ENCODE measurements at places on chromosomes 11 and 22. TPM values are rescaled to one million over a fixed set of nuclear protein-coding genes. Genes with fewer than 3 reads are reported as not detected.

HEPHL1 gene
- total RNA-seq = not detected

- no peak for DNase-seq
- H3K36me3 ChIP-seq = peaks cover 9% of the 10 kb centered on the region
- H3K4me1 ChIP-seq = peaks cover 34% of the 10 kb centered on the region
- H3K4me3 ChIP-seq = no peak overlapping the region
Measured at GRCh38 chr11:43922744-43923405, 19.6 kb upstream of the C11orf96 start.

DNA sequence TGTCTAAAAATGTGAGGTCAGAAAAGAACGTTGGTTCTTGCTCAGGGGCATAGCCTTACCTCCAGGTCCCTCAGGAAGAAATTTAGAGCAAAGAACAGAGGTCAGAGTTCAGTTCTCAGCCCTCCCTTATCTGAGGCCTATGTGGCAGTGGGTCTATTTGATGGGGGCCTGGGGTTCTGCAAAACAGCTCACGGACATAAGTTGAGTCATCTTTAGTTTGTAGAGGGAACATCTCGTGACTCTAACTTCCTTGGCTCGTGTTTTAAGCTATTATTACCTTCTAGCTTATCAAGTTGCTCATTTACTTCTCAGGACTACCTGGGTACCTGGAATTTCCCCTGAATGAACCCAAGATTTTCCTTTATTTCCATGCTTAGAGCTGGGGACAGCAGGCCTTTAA, 91.3 kb upstream of the AMOTL1 start:
- no peaks in the 10 kb centered on the region for H3K36me3 ChIP-seq
- DNase-seq = no peak
- H3K27ac ChIP-seq = no peak overlapping the region
- H3K4me3 ChIP-seq = no peak overlapping the region

- H3K4me3 ChIP-seq = no peak overlapping the region
- DNase-seq = no peak
- no peaks in the 10 kb centered on the region for H3K36me3 ChIP-seq
- H3K27ac ChIP-seq = no peak overlapping the region
- H3K27me3 ChIP-seq = no peaks in the 10 kb centered on the region
Measured at GRCh38 chr11:112615238-112615637, 346.0 kb upstream of the NCAM1 start.

- no peaks in the 10 kb centered on the region for H3K4me1 ChIP-seq
- no peak overlapping the region for H3K4me3 ChIP-seq
- H3K27me3 ChIP-seq = no peaks in the 10 kb centered on the region
- no peak overlapping the region for H3K27ac ChIP-seq
- no peak for DNase-seq
- H3K36me3 ChIP-seq = no peaks in the 10 kb centered on the region
Measured at GRCh38 chr11:78399136-78399535, 18.5 kb downstream of the GAB2 start.

- no peaks in the 10 kb centered on the region for H3K36me3 ChIP-seq
- H3K27ac ChIP-seq = no peak overlapping the region
- H3K27me3 ChIP-seq = no peaks in the 10 kb centered on the region
- no peaks in the 10 kb centered on the region for H3K4me1 ChIP-seq
- DNase-seq = no peak
Measured at GRCh38 chr11:125942771-125943428, 2.9 kb upstream of the VSIG10L2 start.

DNA sequence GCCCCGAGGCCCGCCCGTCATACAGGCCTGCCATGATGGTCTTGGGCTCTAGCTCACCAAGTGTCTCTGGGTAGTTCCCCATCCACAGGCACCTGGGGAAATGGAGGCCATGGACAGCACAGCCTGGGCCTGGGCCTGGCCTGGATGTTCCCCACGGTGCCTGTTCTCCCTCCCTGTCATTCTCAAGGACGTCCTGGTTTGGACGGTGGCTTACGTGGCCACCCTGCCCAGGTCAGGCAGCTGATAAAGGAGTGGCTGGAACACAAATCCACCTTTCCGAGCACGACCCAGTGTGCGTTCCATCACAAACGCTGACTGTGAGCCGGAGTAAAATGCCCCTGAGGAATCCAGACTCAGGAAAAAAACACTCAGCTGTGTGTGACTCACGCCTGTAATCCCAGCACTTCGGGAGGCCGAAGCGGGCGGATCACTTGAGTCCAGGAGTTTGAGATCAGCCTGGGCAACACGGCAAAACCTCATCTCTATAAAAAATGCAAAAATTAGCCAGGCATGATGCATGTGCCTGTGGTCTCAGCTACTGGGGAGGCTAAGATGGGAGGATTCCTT, 41.2 kb upstream of the TESMIN start:
- H3K4me1 ChIP-seq = no peaks in the 10 kb centered on the region
- H3K27me3 ChIP-seq = no peaks in the 10 kb centered on the region
- H3K4me3 ChIP-seq = no peak overlapping the region

- DNase-seq = no peak
- H3K27ac ChIP-seq = no peak overlapping the region
- no peak overlapping the region for H3K4me3 ChIP-seq
- H3K36me3 ChIP-seq = no peaks in the 10 kb centered on the region
- peaks cover 4% of the 10 kb centered on the region for H3K4me1 ChIP-seq
Measured at GRCh38 chr22:18148293-18148965, 1.5 kb upstream of the USP18 start.

- peaks cover 7% of the 10 kb centered on the region for H3K36me3 ChIP-seq
- peak overlapping the region; percentile 94 for H3K27ac ChIP-seq
- H3K27me3 ChIP-seq = no peaks in the 10 kb centered on the region
- peaks cover 25% of the 10 kb centered on the region for H3K4me1 ChIP-seq
- DNase-seq = peak; percentile 65
Measured at GRCh38 chr11:33734441-33735270, 1.6 kb downstream of the CD59 start.

- H3K4me1 ChIP-seq = no peaks in the 10 kb centered on the region
- H3K27me3 ChIP-seq = no peaks in the 10 kb centered on the region
Measured at GRCh38 chr11:103338621-103339484, 229.6 kb downstream of the DYNC2H1 start.
